Activated gamma-delta T cell treated with anti-CD3 and anti-CD28 coated beads, Interleukin-2, amount 50 U/mL, for 16 hours (primary cell): ENCODE measurements at places on chromosomes 13 and 19.

DNA sequence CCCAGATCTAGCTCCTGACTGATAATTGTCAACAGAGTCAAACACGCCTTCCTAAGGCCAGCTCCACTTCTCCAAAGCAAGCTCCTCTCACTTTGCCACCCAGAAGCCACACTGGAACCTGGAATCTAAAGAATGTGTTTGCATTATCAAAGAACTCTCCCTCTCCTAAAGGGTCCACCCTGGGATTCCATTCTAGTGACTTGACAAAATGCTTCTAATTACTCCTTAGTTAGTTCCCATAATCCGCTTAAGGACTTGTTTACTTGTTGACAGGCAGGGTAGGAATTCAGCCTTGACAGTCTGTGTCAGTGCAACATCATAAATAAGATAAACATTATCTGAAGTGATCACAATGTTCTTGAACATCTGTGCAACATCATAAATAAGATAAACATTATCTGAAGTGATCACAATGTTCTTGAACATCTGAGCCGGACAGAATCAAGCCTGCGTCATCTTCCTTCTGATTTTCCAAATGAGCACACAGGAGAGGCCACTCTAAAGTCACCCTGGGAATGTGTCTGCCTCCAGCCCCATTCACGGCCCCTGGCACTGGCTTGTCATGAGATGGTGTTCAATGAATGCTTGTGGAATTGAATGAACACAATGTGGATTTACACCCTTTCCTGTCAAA is 512.1 kb downstream of the IRS2 start:
- no peak for DNase-seq

DNA sequence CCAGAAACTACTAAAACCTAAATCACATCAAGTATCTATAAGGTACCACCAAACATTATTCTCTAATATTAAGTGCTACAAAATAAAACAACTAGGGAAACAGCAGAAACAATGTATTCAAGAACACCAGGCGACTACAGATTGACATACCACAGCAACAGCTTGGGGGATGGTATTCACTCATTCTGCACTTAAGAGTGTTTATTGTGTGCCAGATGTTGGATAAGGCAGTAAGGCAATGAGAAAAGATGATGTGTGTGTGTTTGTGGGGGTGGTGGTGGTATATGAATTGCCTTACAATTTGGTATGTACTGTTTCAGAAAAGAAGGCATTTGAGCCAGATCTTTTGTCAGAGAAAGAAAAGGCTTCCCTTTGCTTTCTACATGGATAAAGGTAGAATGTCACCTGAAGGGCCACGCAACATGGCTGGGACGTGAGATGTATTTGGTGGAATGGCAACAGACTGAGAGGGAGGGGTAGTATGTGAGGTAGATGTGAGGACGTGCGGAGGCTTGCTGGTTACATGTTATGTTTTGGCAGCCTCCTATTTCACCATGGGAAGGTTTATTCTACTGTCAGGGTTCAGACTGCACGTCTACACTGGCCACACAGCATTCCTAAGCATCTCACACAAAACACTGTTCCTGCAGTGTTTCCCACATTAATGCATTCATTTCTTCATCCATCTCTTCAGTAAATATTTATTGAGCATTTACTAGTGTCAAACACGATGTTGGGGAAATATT is 300.7 kb downstream of the KLF12 start:
- no peak for DNase-seq

- DNase-seq: no peak
Observed at GRCh38 chr13:69010789-69011188, 1096.8 kb upstream of the ATXN8OS start.

GRCh38 chr13:69391756-69392155 is 715.9 kb upstream of the ATXN8OS start:
- DNase-seq: no peak

- no peak for DNase-seq
Observed at GRCh38 chr13:97979051-97979450, 25.6 kb downstream of the IPO5 start.

DNA sequence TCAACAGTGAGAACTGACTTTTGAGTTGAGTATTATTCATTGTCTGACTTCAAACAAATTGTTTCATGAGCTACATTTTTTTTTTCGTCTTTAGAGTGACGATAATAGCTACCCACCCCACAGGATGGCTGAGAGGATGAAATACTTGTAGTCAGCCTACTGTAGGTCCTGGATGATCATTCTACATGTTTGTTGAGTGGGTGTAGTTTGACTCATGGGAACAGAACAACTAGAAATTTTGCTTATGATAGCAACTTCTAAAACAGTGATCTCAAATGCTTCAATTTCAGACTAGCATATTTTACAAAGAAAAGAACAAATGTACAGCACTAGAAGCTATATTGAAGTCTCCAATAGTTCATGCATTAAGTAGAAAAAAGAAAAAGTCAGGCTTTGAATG is 651.8 kb downstream of the PCDH9 start:
- DNase-seq: no peak

DNA sequence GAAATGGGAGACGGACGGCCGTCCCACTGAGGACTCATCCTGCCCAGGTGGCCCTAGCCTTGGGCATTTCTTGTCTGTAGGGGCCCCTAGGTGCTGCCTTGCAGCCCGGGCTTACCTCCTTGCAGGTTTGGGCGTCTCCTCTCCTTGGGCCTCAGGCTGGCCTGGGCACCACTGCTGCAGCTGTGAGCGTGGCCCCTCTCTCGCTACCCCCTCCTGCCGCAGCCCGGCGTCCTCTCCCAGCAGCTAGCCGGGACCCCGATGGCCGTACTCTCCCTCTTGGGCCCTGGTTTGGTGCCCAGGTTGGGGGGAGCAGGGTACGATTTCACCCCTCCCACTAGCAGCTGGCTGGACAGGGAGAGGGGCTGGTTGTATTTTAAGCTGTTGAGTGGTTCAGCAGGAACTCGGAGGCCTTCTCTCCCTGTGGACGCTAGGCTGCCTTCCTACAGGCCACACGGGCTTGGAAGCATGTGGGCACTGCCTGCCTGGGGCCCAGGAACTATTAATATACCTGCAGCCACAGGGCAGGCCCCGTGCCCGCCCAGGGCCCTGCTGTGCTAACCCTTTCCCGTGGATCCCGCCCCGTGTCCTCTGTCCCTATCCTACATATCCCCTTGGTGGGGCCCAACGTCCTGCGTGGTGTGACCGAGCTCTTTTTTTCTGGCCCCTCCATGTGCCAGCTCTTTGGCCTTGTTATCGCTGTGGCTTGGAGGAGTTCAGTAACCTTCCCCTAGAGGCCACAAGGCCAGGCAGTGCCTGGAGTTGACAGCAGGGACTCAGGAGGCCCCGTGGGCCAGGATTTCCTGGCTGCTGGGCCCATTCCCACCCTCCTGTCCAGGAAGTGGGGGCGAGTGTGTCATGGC is 11.7 kb downstream of the NDUFB7 start:
- no peak for DNase-seq

DNA sequence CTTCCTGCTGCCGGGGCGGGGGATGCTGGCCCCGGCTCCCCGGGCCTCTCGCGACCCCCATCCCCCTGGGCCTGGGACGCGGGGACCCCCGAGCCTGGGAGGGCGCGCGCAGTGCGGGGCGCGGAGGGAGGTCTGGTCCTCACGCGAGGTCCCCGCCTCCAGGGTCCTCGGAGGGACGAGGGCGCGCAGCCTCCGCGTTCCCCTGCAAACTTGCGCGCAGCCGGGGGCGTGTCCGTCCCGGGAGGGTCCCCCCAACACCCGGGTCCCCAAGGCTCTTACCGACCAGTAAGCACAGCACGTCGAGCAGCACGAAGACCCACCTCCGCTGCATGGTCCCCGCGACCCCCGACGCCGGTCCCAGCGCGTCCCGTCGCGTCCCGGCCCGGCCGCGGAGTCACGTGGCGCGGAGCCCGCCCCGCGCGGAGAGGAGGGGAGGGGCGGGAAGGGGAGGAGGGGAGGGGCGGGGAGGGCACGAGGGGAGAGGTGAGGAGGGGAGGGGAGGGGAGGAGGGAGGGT is at the start of gene PLPP2:
Gene PLPP2, minus strand, starts transcription at position 398 of the 516 bp plus-strand sequence. Its CDS starts 67 bp downstream, at position 331.
- no peak for DNase-seq

DNA sequence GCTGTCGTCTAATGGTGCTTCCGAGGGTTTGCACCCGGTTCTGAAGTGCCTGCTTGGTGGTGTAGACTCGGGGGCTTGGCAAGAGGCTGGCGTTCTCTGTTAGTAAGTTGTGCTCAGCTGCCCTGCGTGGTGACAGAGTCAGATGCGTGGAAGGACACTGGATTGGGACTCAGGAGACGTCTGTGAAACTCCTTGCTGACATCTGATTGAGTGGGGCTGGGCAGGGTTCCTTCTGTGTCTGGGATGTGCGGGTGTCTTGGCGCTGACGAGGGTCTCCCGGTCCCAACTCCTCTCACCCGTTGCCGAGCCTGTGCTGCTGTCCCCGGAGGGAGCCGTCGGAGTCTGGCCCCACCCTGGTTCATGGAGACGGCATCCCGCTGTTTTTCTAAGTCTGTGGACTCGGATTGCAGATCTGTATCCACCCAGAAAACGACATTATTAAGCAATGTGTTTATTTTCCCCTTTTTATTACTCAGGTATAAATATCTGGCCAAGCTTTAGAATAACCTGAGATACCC is 16.4 kb upstream of the DCUN1D2 start:
- no peak for DNase-seq

DNA sequence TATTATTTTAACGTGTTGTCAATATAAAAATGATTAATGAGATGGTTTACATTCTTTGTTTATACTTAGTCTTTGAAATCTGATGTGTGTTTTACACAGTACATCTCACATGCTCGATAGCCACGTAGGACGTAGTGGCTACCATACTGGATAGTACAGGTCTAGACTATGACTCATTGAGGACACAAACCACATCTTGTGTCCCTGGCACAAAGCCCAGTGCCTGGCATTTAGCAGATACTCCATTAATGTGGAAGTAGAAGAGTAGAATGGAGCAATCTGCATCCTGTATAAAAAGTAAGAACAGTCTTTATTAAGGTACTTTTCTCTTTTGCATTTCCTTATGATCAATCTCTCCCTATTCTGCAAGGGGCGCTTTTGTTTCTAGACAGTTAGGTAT is 49.0 kb upstream of the FRY start:
- no peak for DNase-seq

DNA sequence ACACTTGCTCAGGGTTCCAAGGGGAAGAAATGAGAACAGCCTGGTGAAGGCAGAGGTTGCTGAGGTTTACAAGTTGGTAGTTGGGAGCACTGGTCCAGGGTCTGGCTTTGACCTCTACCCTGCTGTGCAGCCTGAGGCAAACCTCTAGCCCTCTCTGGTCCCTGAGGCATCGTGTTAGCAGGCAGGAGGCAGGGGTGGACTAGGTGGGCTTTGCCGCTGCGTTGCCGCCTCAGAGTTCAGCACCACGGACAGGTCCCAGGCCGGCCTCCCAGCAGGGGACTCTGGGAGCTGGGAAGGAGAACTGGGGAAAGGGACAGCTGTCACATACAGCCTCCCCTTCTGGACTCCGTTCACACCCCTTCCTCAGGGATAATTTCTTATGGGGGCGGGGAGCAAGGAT is 3.1 kb downstream of the NCAN start:
- no peak for DNase-seq

DNA sequence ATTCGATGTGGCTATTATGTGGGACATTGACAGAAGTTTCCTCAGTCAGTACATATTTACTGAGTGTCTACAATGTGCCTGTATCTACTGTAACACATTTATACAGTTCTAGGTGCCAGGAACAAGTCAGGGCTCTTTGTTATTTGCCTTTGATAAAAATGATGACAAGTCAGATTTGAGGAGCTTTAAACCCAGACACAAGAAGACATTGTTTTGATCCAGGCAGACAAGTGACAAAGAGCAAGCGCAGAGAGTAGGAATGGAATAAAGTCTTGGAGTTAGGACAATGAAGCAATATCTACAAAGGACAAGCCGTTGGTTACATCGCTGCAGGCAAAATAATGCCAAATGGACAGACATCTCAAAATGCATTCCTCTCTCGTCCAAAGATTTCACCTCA is 70.1 kb downstream of the ITGBL1 start:
- DNase-seq: no peak

GRCh38 chr19:46788968-46789338 is 559 bp upstream of the SLC1A5 start:
- no peak for DNase-seq

GRCh38 chr13:62747629-62748028 is 1332.0 kb upstream of the PCDH20 start:
- DNase-seq: no peak

GRCh38 chr13:48783181-48783630 is 129.5 kb downstream of the CYSLTR2 start:
- no peak for DNase-seq

GRCh38 chr19:49019242-49019932 is 2.5 kb upstream of the LHB start:
- DNase-seq: peak; percentile 19

DNA sequence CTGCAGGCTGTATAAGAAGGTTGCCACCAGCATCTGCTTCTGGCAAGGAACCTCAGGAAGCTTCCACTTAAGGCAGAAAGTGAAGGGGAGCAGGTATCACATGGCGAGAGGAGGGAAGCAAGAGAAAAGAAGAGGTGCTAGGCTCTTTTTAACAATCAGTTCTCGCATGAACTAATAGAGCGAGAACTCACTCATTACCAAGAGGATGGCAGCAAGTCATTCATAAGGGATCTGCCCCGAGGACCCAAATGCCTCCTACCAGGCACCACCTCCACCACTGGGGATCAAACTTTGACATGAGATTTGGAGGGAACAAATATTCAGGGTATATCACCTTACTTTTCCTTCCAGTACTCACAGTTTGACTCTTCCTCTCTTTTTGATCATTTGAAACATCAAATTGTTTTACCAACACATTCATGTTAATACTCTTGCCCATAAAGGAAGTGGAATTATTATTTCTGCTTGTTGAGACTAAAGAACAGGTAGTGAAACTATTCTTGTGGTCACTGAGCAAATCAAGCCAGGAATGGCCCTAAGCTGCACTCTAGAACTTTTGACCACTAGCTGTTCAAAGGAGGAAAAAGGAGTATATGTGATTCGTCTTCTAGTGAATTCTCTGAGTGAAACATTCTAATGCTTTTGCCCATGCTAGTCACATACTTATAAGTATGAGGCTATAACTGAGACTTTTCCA is 45.0 kb downstream of the LACC1 start:
- DNase-seq: no peak

GRCh38 chr13:20378721-20379120 is 146.6 kb upstream of the GJB6 start:
- no peak for DNase-seq

DNA sequence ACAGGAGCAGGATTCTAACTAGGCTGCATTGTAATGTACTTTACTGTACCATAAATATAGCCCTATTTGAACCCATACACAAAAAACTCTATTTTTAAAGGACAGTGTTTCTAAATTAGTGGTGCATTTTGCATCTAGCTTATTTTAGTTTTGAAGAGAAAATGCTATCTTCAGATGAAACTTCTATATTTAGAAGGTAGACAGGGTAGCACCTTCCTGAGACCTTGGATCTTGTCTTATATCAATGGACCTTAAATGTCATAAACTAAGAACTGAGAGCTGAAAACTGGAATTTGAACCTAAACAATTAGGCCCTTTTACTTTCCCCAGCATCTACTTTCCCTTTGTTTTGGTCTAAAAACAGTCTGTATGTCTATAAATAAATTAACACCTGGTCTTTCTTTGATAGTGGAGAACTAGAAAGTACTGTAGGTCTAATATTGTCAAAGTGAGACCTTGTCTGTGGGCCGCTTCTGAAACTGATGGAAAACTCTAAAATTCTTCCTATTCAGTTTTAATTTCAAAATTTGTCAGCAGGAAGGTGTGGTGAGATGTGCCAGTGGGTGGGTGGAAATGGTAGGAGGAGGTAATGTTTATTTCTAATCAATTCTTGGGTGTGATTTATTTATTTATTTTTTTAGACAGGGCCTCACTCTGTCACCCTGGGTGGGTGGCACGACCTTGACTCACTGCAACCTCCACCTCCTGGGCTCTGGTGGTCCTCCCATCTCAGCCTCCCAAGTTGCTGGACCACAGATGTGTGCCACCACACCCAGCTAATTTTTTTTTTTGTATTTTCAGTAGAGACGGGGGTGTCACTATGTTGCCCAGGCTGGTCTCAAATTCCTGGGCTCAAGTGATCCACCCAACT is 10.1 kb downstream of the COG3 start:
- DNase-seq: no peak
